ENCODE measurements at places on chromosomes 6 and 20. TPM values are rescaled to one million over a fixed set of nuclear protein-coding genes. Genes with fewer than 3 reads are reported as not detected.

GRCh38 chr6:163820745-163821458 lies 406.4 kb downstream of the QKI start:
- DNase-seq = no peak

GRCh38 chr20:63529861-63530787 lies 7.1 kb downstream of the PTK6 start:
- DNase-seq = peak; percentile 12

- DNase-seq = peak; percentile 79
Observed at GRCh38 chr6:30542404-30542725, 13.9 kb downstream of the GNL1 start.

DNA sequence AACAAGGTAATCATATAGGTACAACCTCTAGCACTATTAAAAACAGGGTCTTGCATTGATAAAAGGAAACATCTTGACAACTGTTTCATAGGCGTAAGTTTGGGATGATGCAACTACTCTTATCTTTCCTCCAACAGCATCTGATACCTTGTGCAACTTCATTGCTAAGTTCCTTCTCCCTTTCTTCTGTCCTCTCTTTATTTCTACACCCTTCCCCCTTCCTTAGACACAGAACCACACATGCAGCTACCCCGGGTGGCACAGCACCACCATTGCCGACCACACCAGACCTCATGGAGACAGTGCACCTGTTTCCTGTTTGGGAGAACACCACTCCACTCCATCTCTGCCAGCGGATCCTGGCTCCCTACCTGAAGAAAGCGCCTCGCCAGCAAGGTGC lies 14.4 kb downstream of the MYB start:
- DNase-seq = no peak

GRCh38 chr6:11202513-11203305 lies 29.8 kb downstream of the NEDD9 start:
- no peak for DNase-seq

DNA sequence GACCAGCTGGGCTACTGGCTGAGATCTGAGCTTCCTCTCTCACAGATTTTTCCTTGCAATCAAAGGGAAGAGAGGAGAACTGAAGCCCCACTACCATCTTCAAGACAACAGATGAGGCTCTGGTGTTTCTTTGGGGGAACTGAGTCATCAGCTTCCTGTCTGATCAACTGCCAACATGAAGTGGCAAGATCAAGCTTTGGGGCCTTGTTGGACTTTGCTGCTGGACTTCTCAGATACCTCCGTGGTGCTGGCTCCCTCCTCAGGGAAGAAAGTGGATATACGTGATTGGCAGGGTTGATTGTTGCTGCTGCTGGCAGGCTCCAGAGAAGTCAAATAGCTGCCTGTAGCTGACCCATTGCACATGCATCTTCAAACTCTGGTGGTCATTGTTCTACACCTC lies 3.6 kb upstream of the TOX2 start:
- DNase-seq = no peak

DNA sequence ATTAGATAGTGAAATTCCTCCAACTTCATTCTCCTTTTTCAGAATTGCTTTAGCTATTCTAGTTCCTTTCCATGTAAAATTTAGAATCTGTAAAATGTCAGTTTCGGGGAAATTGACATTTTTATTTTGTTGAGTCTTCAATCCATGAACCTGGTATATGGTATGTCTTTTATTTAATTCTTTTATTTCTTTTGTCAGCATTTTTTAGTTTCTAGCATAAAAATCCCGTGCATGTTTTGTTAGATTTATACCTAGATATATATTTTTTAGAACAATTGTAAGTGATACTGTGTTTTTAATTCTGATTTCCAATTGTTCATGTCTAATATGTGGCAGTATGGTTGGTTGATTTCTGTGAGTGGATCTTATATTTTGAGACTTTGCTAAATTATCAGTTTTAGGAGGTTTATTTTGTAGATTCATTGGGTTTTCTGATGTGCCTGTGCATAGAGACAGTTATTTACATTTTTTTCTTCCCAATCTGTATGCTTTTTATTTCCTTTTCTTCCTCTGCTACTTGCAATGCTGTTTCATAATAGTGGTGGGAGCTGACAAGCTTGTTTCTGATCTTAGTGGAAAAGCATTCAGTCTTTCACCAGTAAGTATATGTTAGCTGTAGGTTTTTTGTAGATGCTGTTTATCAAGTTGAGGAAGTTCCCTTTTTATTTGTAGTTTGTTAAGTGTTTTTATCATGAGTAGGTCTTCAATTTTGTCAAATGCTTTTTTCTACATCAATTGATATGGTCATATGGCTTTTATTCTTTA lies 13.7 kb downstream of the TAB2 start:
- DNase-seq = no peak

The RIMS4 gene
- total RNA-seq = not detected

Data from B cell (primary cell).